GM12891 (cell line): ENCODE measurements at places on chromosomes 7 and 10.
A peak's percentile ranks its signal among the peaks of the same experiment; 100 is the strongest.

DNA sequence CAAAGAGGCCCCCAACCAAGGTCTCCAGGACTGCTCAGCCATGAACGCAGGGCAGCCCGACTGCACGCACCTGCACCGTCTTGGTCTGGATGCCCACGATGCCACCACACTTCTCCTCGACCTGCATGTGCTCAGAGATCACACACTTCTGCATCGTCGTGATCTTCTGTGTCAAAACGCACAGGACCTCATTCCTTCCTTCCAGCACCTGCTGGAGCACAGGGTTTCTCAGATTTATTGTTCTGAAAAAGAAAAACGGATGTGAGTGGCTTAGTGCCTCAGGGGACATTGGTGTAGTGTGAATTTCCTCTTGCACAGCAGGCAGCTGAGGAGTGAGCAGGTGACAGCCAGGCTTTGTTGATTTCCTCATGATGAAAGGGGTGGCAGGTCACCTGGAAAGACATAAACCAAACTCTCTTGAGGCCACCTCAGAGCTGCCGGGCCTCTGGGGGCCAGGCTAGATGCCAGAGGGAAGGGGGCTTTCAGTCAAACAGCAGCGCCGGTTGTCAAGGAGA lies 38.2 kb downstream of the GSDME start:
- DNase-seq = no peak

DNA sequence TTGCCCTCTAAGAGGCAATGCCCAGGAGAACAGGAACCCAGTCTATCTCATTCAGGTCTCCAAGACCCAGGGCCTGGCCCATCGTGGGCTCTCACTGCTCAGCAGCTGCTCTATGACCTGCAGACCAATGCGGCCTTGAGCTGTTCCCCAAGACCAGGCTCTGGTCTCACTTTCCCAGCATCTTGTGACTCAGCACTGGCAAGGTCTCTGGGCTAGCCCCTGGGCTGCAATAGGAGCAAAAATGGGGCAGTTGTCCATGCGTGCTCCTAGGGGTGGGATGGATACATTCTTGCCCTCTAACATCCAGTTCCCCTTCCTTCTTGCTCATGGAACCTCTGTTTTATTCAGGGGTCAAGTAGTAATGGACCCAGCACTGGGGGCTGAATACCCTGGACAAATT lies 13.5 kb downstream of the GCK start:
- DNase-seq = no peak

- no peak for DNase-seq
Measured at GRCh38 chr7:64621656-64622055, 44.3 kb upstream of the ZNF107 start.

DNA sequence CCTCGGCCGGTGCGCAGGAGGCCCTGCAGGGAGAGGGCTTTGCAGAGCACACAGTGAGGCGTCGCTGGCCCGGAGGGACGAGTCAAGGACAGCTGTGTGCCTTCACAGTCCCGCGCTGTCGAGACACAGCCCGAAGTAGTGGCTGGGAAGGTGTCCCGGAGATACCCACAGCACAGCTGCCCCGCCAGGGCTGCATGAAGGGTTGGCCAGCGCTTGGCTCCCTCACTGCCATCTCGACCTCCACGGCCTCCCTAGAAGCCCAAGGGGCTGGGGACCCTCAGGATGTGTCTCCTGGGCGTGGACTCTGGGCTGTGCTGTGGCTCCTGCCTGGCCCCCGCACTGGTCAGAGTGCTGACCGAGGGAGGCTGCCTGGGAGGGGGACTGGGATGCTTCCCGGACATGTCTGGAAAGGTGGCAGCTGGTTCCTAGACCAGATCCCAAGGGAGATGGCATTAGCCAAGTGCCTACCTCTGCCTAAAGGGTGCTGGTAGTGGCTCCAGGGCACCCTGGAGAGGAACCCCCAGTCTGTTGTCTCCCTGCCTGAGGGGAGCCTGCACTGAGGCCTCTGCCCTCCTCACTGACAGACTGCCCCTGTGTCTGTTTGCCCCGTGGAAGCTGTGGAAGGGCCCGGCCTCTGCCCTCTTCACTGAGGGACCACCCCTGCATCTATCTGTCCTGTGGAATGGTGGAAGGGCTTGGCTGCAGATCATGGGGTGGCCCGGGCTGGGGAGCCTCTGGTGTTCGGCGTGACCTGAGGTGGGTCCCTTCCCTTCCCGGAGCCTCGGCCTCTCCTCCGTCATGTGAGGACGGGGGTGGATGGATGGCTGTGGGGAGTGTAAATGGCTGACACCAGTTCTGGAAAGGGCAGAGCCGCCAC lies 5.8 kb downstream of the ELFN1 start:
- DNase-seq = no peak

GRCh38 chr10:11535346-11535959 lies 76.0 kb downstream of the USP6NL start:
- no peak for DNase-seq

GRCh38 chr7:28575241-28575643 lies 162.9 kb downstream of the CREB5 start:
- DNase-seq = no peak

- DNase-seq = no peak
Measured at GRCh38 chr10:96082153-96082552, 38.8 kb downstream of the CCNJ start.

DNA sequence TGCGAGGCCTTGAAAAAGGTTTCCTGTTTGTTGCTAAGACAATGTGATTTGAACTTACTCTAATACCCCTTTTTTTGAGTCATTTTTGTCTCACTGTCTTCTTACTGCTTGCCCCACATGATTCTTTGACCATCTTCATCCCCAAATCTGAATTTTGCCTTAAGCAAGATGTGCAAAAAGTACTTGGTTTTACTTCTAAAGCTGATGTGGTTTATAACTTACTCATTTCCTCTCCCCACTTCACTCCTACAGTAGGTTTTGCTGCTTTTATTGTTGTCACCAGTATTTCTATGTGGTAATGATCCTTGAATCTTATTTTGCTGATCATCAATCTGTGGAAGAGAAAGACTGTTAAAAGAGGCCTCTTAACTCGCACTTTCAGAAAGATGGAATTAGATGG lies 396.4 kb downstream of the SDK1 start:
- DNase-seq = no peak

- DNase-seq = no peak
Measured at GRCh38 chr7:105827151-105827875, 49.1 kb downstream of the ATXN7L1 start.

DNA sequence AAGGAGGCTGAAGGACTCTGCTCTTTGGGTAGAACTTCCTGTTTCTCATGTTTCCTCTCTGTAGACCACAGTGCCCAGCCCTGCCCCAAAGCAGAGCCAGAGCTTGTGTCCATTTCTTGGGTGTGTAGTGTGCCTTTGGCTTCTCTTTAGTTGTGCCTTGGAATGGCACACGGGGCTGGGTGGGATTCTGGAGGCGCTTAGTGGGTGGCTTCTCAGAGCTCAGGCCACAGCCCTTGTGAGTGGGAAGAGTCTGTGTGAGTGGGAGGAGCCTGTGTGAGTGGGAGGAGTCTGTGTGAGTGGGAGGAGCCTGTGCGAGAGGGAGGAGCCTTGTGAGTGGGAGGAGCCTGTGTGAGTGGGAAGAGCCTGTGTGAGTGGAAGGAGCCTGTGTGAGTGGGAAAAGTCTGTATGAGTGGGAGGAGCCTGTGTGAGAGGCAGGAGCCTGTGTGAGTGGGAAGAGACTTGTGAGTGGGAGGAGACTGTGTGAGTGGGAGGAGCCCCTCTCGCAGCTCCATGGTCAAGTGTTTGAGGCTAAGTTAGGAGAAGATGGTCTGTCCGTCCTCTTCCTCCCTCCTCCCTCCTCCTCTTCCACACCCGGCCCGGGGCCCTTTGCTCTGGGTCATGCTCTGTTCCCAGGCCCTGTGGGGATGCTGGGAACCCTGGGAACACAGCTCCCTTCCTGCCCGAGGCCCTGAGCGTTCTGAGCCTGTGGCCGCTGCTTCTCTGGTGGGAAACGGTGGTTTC lies 153.0 kb downstream of the GRK5 start:
- DNase-seq = no peak

- no peak for DNase-seq
Measured at GRCh38 chr7:66145400-66146104, 30.9 kb downstream of the CRCP start.

GRCh38 chr7:129188372-129188891 lies at the start of gene SMO:
Gene SMO (plus strand): TSS chr7:129188633. CDS start chr7:129189152, 519 bp downstream.
- DNase-seq = peak; percentile 56
